ENCODE measurements at places on chromosomes 4 and X.

DNA sequence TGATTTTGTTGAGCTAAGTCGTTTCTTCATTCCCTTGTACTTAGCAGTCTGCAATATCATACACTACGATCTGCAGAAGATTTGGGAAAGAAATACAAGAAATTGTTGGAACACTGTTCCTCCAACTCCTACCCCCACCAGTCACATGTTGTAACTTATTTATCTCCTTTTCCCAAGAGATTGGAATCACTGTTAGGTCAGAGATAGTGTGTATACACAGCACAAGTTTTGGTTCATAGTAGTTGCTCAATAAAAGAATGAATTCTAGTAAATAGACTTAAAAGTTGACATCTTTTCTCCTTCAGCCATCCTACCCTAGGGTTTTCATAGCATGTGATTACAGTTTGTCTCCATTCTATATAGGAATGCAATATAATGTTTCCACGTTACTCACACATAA is 68.8 kb downstream of the ARFIP1 start:
- no peak for DNase-seq

- DNase-seq = no peak
Measured at GRCh38 chr4:178941975-178942374, 1499.7 kb upstream of the AGA start.

GRCh38 chr4:148238811-148239493 is 203.3 kb downstream of the NR3C2 start:
- DNase-seq = no peak

DNA sequence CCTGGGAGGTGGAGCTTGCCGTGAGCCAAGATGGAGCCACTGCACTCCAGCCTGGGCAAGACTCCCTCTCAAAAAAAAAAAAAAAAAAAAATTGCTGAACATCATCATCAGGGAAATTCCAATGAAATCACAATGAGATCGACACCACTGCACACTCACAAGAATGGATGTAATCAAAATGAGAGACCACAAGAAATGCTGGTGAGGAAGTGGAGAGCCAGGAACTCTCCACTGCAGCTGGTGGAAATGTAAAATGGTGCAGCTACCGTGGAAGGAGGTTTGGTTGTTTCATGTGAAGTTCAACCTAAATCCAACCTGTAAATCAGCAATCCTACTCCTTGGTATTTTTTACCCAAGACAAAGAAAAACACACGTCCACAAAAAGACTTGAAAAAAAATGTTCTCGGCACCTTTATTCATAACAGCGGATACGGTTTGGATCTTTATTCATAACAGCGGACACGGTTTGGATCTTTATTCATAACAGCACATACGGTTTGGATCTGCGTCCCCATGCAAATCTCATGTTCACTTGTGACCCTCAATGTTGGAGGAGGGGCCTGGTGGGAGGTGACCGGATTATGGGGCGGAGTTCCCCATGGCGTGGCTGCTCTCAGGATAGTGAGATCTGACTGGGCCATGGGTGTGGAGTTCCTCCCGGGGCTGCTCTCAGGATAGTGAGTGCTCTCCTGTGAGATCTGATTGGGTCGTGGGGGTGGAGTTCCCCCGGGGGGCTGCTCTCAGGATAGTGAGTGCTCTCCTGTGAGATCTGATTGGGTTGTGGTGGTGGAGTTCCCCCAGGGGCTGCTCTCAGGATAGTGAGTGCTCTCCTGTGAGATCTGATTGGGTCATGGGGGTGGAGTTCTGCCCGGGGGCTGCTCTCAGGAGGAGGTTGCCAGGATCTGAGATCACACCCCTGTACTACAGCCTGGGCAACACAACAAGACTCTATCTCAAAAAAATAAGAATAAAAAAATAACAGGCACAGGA is 7.7 kb downstream of the GAK start:
- DNase-seq = no peak

GRCh38 chr4:176533159-176533558 is 213.4 kb downstream of the SPCS3 start:
- no peak for DNase-seq

DNA sequence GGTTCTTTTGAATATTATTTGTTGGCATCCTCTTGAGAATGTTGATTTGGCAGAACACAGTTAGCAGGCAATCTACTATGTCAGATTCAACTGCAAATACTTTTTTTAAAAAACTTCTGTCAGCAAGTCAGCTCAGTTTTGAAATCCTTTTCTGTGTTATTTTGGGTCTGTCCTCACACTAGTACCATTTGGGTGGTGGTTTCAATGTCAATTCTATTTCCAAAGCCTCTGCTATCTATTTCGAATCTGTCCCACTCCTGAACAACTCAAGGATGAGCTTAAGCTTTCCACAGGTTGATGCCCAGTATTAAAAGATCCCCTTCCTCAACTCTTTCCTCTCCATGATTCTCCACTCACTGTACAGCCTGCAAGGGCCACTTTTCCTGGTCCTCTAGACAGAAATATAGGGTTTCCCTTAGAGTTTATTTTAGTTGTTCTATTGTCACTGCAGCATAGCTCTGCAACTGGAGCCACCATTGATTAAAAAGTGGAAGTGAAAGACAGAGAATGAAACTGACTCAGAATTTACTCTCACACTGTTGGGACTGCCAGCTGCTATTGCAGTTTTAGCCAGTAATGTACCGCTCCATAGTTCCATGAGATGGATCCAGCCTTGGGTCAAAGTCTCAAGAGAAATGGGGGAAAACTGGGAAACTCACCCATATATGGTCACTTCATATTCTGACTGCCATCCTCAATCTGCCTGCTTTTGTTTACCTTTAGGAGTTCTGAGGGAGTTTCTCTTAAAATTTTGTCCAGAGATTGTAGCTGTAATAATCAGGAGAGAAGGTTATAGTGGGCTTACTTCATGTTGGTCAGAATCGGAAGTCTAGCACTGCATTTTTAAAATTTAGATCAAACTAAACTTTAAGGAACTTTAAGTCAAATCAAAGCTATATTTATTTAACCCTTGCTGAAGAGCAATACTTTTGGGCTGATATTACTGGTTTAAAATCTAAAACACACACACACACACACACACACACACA is 14.6 kb downstream of the HDX start:
- DNase-seq = no peak

DNA sequence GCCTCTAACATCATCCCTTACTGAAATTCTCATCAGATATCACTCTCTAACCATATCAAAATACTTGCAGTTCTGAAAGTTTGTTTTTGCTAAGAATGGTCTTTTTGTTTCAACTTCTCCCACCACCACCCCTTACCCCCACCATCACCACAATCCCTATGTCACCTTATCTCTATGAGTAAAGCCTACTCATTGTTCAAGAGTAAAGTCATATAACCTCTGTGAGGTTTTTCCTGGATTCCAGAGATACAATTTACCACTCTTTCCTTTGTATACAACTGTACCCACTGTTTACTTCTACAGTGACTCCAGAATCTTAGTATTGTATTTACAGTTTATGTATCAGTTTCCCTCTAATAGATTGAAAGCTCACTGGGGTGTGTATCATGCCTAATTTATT is 158.0 kb upstream of the PCDH10 start:
- no peak for DNase-seq

All from cortex of kidney (tissue), 1 donor.